ENCODE measurements at places on chromosomes 7 and 10.

GRCh38 chr10:130018730-130019185, 54.7 kb upstream of the EBF3 start:
- DNase-seq: no peak

- DNase-seq: no peak
Observed at GRCh38 chr7:65438598-65438997, 64.9 kb downstream of the ZNF92 start.

- DNase-seq: no peak
Observed at GRCh38 chr10:36092116-36092515, 450.0 kb upstream of the FZD8 start.

DNA sequence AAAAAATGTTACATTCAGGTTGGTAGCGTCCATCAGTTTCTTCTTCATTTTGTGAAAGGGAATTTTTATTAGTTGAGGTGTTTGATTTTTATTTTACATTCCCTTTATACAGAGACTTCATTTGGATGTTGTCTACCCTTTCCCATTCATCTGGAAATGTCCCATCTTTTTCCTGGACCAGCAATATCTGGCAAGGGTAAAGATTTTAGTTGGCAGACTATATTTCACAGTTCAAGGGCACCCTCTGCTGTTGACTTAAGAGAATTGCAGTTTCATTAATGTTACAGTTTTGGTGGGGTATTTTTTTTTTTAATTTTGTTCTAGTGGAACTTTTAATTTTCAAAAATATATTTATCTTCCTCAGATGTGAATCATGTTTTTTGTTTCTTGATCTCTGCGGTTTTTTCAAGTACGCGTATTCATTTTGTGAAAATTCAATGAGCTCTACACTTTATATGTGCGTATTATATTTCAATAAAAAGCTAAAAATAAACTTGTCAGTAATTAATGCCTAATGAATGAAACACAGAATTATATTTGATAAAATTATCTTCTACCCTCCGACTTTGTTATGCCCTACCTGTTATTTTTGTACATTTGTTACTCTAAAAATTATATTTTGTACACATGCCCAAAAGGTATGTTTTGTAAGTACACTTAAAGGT, 97.9 kb upstream of the KLF14 start:
- DNase-seq: no peak

DNA sequence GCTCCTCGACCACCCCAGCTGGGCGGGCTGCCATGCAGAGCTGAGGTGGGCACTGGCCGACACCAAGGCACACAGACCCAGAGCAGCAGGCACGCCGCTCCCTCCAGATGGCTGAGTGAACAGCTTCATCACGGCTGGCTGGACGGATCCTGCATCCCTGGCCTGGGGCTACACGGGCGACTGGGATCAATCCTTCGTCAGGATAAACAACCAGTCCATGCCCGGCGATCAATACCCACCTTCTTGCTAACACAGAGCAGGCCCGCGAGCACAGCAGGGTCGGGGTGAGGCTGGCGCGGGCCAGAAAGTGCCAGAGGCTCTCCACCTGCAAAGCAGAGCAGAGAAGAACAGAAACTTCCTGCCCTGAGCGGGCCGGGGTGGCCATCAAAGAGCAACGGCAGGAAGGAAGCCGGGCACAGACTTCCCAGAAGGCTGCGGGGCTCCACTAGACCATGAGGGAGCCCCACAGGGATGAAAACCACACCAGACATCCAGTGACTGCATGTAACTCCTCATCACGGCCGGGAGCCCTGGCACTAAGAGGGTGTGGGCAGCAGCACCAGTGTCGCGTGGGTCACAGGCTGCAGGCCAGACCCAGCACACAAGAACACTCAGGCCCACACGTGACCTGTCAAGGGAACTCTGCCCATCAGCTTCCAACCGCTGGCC, 166.4 kb downstream of the MAD1L1 start:
- DNase-seq: no peak

DNA sequence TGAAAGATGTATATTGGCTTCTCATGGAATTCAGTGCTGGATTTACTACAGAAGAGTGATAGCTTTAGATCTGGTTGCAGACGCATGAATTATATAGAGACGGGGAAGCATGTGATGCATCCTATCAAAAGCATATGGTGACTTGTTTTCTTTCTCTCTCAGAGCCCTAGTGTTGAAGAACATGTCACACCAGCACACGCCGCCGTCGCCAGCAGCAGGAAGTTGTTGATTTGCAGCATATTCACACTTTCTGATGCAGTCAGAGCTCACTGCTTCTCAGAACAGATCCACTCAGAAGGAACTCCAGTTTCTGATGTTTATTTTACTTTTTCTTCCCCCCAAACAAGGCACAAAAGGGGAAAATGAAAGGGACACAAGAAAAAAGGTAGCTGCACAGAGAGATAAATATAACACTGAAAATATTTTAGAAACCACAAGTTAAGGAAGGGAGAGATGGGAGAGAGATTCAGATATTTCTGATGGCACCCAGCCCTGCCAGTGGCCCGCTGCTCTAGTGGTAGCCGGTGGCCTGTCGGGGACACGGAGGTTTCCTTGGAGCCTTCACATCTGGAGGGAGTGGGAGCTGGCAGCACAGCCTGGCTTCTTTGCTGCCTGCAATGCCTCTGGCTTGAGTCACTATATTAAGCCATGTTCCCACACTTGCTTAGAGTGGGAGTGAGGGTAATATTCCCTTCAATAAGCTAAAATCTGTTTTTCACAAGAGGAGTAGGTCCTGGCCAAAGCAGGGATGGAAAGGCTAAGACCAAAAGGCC, 123.2 kb downstream of the NRP1 start:
- peak; percentile 59 for DNase-seq

GRCh38 chr7:46385662-46386309, 464.7 kb upstream of the IGFBP3 start:
- DNase-seq: no peak

DNA sequence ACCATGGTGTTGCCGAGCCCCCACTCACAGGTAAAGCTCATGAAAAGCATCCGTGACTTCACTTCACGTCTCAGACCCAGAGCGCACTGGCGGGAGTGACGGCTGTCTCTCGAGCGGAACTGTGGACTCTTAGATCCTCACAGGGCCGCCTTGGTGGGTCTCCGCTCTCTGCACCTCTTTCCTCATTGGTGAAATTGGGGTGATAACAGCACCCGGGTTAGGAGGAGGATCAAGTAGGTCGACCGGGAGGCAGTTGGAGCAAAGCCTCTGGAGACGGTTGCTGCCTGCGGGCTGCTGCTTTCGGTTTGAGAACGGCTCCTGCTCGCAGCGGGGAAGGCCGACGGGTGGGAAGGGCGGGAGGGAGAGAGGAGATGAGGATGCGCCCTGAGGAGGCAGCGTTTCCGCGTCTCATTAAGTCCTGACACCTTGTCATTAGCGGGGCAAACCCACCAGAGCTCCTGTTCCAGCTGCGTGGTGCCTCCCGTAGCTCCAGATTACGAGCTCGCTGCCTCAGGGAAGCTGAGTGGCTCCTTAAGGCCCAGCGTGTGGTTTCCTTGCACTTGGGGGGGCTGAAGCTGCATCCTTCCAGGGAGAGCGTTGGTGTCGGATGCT, 51.9 kb upstream of the CFAP46 start:
- DNase-seq: no peak

DNA sequence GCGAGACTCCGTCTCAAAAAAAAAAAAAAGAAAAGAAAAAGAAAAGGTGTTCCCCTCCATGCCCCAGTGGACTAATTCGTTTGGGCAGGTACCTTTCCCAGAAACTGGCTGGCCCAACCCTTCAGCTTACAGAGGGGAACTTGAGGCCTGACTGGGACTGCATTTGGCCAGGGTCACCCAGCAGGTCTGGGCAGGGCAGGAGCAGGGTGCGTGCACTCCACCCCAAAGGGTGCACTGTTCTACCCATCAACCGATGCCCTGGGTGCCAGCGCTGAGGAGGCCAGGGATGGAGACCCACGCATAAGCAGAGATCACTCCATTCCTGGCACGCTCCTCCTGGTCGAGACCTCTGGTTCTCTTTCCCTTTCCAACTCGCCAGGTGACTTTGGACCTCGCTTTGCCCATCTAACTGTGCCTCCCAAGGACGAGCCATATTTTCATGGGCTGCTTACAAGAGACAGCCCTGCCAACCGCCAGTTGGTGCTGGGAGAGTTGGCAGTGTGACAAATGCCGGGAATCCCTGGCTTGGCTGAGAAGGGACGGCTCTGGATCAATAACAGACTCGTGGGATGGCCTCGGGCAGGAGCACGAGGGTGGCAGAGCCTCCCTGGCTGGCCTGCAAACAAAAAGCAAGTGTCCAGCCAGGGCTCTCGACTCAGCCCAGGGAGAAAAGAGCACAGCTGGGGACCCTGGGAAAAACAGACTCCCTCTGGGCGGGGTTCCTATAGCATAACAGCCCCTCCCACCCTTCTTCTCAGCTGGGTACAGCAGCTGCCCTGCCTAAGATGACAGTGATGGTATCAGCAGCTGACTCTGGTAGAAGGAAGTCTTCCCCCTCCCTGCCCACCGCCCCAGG, 7.9 kb downstream of the HSPB1 start:
- DNase-seq: no peak

- DNase-seq: no peak
Observed at GRCh38 chr7:129728875-129729467, 117.5 kb downstream of the NRF1 start.

DNA sequence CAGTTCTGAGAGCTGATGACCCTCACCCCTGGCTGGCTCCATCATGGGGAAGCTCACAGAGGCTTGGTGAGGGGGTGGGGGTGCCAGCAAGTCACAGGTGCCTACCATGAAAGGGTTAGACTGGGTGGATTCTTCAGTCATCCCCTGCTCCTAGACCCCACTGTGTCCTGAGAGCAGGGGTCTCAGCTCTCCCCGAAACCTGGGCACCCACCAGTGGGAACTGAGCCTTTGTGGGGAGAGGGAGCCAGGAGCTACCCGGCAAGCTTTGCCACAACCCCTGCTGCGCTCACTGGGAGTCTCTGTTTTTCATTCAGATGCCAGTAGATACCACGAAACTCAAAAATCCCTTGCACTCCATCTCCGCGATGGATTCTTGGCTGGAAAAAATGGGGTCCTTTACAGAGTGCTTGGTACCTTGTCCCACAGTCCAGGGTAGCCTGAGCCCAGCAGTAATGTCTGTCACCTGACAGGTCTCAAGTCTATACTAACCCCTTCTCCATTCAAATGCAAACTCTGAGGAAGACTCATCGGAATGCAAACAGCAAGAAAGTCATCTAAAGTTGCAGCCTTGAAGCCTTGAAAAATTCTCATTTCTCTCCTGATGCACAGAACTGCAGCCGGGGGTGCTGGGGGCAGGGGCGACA, 48.9 kb upstream of the ENO4 start:
- DNase-seq: no peak

DNA sequence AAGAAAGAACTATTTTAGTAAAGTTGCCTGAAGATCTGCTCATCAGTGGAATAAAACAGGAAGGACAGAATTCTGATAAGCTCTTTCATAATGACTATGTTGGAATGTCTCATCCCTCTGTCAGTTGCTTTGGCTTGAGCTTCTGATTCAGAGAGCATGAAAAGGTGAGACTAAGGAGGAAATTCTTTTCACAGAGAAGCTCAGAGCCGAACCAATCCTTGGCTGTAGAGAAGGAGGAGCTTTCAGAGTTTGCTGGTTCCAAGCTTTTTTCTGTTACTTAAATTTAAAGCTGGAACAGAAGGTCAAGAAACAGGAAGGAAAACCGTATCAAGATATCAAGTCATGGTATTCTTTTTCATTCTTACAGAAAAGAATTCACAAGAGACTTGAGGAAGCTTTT, 24.0 kb downstream of the GSTO2 start:
- DNase-seq: no peak

- no peak for DNase-seq
Observed at GRCh38 chr10:116905845-116906210, 56.5 kb downstream of the ENO4 start.

- DNase-seq: no peak
Observed at GRCh38 chr7:158241919-158242318, 345.7 kb downstream of the PTPRN2 start.

- DNase-seq: peak; percentile 37
Observed at GRCh38 chr7:131284702-131285419, 42.8 kb upstream of the MKLN1 start.

- no peak for DNase-seq
Observed at GRCh38 chr10:115030483-115031200, 62.5 kb upstream of the ATRNL1 start.

DNA sequence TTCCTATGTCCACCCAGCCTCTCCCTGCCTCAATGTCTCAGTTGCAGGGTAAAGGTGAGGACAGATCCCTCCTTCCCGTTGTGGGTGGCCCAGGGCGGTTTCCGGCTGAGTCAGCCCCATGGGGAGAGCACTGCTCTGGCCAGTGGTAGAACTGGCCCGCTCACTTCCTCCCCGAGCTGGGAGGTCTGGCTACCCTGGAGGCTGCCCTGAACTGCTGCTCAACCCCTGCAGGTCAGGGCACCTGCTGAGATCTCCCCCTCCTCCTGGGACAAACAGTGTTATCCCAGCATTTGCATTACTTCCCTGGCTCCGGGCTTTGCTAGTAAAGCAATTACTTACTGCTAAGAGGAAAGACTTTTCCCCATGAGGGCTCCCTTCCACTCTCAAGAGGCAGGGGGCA, 21.4 kb upstream of the IMPDH1 start:
- no peak for DNase-seq

- no peak for DNase-seq
Observed at GRCh38 chr7:155591055-155591775, 44.9 kb upstream of the CNPY1 start.

GRCh38 chr7:55504093-55504859, 68.0 kb downstream of the VOPP1 start:
- DNase-seq: no peak

- no peak for DNase-seq
Observed at GRCh38 chr10:90437452-90437851, 420.4 kb downstream of the HTR7 start.

DNA sequence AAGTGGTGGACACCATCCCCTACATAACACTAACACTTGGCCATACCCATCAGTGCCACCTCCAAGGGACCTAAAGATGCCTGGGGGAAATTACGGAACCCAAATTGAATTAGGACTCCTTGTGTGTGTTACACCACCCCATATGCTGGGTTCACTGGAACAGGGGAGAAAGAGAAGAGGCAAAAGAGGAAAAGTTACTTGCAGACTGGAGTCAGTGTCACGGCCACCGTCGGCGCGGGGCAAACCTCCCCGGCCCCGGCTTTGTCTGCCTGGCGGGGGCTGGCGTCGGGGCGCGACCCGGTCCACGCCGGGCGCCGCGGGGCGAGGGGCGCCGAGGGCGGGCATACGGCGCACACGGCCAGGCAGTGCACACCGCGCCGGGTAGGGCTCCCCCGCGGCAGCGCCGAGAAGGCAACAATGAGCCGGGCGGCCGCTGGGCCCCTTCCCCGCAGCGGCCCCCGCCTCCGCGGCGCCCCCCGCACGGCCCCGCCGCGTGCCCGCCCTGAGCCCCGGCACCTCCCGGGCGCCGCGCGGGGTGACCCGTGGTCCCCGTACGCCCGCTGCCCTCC, 171.1 kb downstream of the FAM107B start:
- no peak for DNase-seq
